Germinal center (tissue), 1 donor: ENCODE measurements at places on chromosomes 6 and 20.
A peak's percentile ranks its signal among the peaks of the same experiment; 100 is the strongest.

DNA sequence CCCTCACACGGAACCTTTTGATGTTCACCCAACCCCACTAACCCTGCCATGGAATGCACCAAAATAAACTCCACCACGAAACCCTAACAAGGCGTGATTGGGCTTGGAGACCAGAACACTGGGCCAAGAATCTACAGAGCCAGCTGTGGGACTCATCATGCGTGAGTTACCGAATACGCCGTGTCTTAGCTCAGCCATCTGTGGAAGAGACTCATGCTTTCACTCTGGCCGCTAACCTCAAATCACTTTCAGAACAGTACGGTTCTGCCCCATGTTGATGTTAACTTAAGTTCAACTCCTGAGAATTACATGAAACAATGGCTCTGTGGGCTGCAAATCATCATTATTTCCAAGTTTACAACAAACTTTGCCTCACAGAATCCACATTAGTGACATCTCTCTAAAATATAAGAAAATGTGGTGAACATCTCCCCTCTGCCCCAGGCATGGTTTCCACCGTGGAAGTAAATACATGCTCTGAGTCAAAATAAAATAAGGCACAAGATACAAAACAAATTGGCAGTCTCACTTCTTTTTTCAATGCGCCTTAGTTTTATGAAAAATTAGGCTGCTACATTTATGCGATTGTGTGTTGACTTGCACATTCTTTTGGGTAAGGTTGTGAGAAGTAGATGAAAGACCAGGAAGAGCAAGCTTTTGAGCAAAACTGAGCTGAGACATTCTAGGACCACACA lies 308.9 kb upstream of the EXOC2 start:
- no peak for DNase-seq

DNA sequence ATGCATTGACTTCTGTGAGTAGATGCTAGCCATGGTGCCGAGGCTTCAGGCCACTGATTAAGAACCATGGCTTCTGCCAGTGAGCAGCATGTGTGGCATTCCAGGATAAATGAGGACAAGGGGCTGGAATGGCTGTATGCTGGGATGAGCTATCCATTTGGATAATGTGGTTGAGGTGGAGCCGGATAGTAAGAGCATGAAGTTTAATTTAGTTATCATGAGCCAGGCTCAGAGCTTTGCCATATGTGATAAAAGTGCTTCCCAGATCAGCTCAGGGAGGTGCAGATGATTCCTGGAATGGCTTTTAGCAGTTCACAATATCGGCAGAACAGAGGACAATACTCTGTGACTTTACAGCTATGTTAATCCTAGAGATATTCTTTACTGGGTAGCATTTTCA lies 34.6 kb upstream of the RNF8 start:
- DNase-seq: no peak

DNA sequence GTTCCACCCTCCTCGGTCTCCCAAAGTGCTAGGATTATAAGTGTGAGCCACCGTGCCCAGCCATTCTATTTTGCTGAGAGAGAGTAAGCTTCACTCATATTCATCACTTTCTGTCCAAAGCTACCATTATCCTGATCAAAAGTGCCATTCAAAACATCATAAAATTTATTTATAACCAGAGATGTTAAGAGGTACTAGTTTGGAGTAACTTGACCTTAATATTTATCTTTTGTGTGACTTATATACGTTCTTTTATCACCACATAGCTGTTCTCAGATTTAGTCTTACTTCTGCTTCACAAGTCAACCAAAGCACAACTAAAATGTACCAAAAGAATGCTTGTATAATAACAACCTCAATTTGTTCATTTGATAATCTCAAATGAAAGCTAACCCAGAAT lies 18.1 kb downstream of the AKIRIN2 start:
- no peak for DNase-seq

- DNase-seq: no peak
Measured at GRCh38 chr6:165206798-165207197, 102.6 kb downstream of the C6orf118 start.

DNA sequence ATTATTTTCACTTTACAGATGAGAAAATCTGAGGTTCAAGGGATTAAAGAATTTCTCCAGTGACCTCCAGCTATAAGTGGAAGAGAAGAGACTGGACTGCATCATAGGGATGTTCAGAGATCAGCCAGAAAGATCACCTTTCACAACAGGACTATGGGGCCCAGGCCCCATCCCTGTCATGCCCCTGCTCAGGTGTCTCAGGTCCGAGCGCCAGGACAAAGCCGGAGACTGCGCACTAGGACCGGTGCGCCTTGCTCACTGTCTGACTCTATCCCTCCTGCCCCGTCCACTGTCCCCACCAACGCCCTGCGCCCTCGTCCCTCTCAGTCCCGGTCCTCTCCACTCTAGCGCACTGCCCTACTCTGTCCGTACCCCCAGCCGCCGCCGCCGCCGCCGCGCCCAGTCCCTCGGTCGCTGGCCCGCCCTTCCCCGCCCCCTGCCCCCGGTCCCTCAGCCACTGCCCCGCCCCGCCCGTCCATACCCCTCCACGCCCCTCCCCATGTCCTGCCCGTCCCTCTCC lies 521 bp upstream of the RAD21L1 start:
- DNase-seq: no peak

DNA sequence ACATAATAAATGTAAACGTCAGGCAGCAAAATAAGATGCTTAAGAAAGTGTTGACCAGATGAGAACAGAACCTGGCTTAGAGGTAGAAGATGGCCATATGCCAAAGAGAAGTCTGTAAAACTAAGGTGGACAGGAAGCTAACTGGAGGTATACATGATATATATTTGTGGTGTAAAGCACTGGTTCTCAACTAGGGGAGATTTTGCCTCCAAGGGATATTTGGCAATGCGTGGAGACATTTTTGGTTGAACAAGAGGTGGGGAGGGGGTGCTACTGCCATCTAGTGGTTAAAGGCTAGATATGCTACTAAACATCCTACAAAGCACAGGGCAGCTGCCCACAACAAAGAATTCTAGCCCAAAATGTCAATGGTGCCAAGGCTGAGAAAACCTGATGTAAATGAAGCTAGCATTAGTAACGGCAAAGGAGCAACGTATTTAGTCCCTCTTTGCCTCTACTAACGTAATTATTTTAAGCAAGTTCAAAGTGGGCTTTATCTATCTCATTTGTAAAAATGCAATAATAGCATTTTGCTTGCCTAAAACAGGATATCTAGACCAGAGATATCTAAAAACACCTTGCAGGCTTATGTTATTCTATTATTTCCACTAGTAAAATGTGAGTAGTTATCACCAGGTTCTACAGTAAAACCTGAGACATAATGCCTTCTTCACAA lies 182.6 kb downstream of the RNGTT start:
- DNase-seq: peak; percentile 42

DNA sequence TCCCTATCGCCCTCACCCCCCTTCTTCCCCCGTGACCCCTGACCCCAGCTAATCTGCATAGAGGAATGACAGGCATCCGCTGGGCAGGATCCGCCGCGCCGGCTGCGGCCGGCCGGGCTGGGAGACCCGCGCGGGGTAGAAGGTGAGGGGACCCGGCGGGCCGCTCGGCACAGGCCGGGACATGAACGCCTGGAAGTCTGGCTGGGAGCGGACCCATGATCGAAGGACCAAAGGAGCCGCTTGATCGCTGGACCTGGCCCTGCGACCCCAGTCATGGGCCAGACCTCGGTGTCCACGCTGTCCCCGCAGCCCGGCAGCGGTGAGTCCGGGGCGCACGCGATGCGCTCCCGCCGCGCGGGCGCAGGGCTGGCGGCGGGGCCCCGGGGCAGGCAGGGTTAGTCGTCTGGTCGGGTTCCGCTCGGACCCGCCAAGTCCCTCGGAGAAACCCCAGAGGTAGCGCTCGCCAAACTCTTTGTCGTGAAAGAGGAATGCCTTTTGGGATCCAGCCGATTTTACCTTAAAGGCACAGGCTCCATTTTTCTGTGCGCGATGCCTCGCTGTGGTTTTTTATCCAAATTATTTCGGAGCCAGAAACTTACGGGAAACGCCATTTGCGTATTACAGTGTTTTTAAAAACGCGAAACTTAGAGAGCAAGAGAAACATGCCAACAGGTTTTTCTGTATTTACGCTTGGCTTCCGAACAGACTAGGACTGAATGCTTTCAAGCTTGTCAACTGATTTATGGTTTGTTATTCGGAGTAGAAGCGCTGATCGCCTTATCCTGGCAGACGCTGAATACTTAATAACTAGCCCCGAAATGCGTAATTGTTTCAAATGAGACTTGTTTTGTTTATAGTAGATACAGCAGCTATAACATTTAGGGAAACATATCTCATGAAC lies at the start of gene PHACTR2:
Gene PHACTR2 (plus strand): TSS at position 75 of the 901 bp plus-strand sequence. CDS start 199 bp downstream, at position 274.
- DNase-seq: peak; percentile 23

GRCh38 chr6:121838842-121839241 lies 403.4 kb downstream of the GJA1 start:
- DNase-seq: no peak

GRCh38 chr6:12529364-12530019 lies 187.1 kb upstream of the PHACTR1 start:
- DNase-seq: no peak

DNA sequence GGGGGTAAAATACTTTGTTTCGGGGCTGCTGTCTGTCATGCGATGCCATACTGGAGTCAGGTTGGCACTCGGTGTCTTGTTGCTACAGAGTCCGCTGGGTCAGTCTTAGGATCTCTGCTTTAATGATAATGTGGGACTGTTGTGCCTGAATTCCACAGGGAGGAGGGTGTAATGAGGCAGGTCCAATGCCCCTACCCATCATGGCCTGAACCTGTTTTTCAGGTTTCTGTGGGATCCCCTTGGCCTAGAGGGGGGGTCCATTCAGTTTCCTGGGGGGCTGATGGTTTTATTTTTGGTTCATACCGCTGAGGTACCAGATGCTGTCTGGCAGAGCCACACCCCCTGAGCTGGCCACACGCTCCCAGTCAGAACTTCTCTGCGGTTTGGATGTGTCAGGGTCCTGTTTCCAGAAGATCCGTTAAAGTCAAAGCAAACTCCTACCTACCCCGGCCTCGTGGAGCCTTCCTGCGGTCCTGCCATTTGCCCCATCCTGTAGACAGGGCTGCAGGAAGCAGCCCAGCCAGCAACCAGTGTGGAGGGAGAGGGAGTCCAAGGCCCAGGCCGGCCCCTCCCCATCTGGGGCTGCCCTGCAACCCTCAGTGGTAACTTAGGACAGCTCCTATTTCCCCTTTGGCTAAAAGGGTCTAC lies 69.7 kb downstream of the TCP11 start:
- no peak for DNase-seq

GRCh38 chr6:137056121-137056880 lies 11.5 kb upstream of the IL20RA start:
- no peak for DNase-seq

DNA sequence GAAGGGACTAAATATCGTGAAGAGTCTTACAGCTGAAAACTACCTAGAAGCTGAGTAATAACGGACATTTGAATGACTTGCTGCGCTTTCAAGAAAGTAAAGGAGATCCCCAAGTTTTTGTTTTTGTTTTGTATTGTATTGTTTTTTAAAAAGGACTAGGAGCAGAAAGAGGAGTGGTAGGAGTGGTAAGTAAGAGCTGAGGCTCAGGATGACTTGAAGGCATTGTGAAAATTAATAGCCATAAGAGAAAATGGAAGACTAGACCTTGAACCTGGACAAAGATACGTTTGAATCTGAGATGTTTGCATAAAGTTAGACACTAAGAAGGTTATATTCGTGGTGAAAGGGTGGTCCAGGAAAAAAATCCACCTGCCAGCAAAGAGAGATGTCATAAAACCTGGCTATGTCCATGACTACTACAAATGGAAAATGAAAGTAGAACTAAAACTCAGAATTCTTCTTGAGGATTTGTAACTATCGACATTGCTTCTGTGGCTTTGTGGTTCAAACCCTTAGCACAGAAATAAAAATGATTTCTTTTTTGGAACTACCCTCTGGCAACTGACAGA lies 824.8 kb upstream of the FLRT3 start:
- no peak for DNase-seq

DNA sequence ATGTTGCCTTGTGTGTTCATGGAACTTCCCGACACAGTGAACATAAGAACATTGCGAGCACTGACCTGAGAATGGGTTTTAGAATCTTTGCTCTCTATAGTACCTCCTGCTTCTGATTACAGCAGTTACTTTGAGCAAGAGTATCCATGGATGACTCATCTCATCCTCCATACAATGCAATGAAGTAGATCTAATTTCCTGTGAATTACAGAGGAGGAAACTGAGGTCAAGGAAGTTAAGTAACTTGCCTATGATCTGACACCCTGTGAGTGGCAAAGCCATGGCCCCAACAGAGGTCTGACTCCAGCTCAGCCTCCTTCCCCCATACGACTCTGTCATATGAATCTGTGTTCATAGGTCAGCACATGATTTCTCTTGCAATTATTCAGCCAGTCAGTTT lies 518.1 kb downstream of the TFAP2A start:
- no peak for DNase-seq

DNA sequence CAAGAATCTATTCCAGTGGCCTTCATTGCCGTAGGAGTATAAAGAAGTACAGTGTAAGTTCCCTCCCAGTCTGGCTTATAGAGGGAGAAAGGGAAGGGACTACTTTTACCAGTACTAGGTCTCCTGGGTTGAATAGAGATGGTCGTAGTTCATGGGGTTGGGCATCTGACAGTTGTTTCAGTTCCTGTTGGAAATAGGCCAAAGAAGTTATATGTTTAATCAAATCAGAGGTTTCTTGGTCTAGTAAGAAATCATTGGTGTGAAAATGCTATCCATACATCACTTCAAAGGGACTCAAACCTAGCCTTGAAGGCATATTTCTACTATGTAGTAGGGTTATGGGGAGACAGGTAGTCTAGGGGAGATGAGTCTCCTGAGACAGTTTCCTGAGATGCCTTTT lies 45.6 kb upstream of the MAN1A1 start:
- peak; percentile 22 for DNase-seq

DNA sequence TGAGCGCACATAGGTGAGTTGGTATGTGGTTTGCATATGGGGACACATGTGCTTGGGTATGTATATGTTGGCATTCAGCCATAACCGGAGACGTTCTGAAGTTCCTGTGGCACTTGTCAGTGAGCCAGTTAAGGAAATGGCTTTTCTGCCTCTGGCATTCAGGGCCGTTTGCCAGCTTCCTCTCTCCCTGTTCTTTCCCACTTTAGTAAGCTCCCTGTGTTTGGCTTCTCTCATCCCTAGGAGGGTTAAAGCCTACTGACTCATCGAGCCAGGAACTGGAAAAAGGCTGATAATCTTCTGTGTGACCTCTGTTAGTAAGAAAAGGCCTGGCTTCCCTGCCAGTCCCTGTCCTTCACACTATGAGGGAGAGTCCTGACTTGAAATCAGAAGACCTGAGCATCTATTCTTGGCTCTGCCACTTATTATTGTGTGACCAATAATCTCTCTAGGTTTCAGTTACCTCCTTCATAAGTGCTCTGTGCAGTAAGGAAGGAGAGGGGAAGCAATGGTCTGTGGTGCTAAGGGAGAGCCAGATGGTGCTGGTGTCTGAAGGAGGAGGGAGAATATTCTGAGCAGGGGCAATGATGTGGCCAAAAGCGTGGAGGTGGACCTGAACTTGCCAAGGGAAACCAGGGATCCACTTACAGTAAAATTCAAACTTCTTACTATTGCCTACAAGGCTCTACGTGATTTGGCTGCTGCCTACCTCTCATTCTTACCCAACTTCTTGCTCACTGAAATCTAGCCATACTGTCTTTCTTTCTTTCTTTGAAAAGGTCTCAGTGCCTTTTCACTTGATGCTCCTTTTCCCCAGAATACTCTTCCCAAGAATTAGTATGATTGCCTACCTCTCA lies 31.4 kb downstream of the ACSS2 start:
- DNase-seq: no peak

GRCh38 chr20:59481477-59482018 lies 122.8 kb upstream of the PHACTR3 start:
- DNase-seq: no peak

GRCh38 chr20:61683721-61684120 lies 382.0 kb downstream of the TAF4 start:
- no peak for DNase-seq
